Activated naive CD8-positive, alpha-beta T cell treated with anti-CD3 and anti-CD28 coated beads for 36 hours (primary cell): ENCODE measurements at places on chromosomes 3 and 15.

- DNase-seq, result no peak
These were observed 187.9 kb downstream of the SUCNR1 start for GRCh38 chr3:152061296-152061695.

- no peak for DNase-seq
These were observed 279.7 kb downstream of the ZIC1 start for GRCh38 chr3:147688868-147689267.

DNA sequence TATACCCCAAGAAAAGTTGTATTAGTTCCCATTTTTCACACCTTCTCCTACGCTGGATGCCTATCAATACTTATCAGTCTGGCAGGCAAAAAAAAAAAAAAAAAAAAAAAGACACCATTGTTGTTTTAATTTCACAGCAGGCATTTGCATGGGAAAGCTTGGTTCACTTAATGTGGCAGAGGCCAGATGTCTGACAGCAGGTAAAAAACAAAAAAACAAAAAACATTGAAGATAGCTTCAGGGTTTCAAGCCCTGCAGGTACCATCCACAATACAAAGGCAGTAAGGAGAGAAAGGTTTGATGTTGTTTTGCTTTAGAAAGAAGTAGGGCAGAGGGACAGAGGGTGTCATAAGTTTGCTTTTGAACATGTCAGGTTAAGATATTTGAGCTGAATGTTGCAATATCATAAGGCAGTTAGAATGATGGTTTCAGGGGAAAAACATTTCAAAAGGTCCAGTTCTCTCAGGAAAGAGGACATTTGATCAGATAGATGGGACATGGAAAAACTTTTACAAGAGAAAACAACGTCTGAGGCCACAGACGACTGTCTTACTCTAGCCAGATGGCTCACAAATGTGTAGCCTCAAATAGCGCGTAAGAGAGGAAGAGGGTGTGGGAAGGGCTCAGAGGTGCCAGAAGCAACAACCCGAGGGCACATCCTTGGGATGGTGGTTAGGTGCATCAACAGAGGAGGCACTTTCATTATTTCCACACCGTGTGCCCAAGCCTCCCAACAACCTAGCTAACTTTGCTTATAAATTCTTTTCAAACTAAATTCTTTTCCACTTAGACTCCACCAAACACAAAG lies 25.7 kb downstream of the PCOLCE2 start:
- no peak for DNase-seq

GRCh38 chr3:73855813-73856212 lies 231.1 kb upstream of the PDZRN3 start:
- no peak for DNase-seq
